ENCODE measurements at places on chromosomes 5 and 9.

DNA sequence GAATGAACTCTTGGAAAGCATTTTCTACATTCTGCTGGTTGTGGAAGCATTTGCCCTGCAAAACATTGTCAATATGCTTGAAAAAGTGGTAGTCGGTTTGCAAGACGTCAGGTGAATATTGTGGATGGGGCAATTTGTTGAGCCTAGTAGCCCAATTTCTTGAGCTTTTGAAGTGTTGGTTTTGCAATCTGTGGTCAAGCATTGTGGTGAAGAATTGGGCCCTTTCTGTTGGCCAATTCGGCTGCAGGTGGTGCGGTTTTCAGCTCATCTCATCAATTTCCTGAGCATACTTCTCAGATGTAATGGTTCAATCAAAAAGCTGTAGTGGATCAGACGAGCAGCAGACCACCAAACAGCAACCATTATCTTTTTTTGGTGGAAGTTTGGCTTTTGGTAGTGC lies 426.8 kb upstream of the CDH9 start:
- no peak for DNase-seq

DNA sequence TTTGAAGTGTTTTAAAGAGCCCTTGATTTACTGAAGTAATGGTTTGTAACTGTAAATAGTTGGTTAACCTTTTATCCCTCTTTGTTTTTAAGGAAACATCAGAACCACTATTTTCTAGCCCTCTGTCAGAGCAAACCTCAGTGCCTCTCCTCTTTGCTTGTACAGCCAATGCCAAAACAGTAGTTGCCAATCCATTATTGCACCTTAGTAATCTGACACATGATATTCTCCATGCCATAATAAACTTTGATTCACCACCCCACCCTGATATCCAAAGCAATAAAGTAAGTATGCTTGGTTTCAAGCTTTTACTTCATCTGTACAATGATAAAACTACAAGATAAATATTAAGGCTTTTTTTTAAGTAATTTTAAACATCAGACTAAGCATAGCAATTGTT lies 100.8 kb downstream of the DMXL1 start:
- no peak for DNase-seq

DNA sequence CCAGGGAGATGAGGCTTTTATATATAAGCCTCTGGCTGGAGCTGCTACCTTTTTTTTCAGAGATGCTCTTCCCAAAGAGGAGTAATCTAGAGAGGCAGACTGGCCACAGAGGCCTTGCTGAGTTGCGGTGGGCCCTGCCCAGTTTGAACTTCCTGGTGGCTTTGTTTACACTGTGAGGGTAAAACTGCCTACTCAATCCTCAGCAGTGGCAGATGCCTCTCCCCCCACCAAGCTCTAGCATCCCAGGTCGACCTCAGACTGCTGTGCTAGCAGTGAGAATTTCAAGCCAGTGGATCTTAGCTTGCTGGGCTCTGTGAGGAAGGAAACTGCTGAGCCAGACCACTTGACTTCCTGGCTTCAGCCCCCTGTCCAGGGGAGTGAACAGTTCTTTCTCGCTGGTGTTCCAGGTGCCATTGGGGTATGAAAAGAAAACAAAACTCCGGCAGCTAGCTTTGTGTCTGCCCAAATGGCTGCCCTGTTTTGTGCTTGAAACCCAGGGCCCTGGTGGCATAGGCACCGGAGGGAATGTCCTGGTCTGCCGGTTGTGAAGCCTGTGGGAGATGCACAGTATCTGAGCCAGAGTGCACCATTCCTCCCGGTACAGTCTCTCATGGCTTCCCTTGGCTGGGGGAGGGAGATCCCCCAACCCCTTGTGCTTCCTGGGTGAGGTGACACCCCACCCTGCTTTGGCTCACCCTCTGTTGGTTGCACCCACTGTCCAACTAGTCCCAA lies 219.5 kb upstream of the IZUMO3 start:
- no peak for DNase-seq

- DNase-seq = no peak
Measured at GRCh38 chr9:26789959-26790358, 102.6 kb downstream of the CAAP1 start.

DNA sequence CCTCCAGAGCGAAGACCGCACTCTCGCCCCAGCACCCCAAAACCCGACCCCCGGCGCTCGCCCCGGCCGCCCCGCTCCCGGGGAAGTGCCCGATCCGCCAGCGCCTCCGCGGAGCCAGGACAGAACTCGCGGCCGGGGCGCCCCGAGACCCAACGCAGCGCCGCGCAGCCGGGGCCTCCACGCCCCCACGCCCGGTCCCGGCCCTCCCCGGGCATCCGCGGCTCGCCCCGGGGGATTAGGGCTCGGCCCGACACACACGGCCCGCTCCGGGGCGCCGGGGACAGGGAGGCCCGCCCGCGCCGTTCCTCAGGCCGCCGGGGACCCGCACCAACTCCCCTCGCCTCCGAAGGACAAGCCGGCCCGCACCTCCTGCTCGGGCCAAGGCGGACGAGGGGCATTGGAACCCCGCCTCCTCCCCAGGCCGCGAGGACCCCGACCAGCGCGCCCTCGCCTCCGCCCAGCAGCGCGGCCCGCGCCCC lies 544 bp downstream of the FNBP1 start:
- no peak for DNase-seq

DNA sequence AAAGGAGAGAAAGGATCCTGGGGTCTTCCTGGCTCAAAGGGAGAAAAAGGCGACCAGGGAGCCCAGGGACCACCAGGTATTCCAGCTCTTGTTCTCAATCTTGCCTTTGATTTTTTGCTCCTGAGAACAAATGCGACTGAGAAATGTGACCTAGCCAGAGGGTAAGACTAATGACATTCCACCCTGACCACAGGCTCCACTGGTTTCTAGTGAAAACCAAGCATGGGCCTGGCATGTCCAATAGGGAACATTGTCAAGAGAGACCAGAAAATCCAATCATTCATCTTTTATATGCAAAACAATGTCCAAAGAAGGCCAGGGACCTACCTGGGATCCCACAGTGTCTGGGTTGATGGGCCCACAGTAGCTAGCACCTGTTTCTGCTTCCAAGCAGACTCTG lies 50.3 kb upstream of the TGFBR1 start:
- peak; percentile 64 for DNase-seq

- DNase-seq = peak; percentile 23
Measured at GRCh38 chr9:128540634-128541360, 11.6 kb upstream of the SPTAN1 start.

- no peak for DNase-seq
Measured at GRCh38 chr5:58088941-58089340, 370.9 kb downstream of the PLK2 start.

Measured in AG10803 (cell line).